Cerebellar nuclear complex (tissue), 1 donor: ENCODE measurements at places on chromosomes 3 and 15.

GRCh38 chr3:36166477-36166876 is 213.8 kb upstream of the STAC start:
- DNase-seq: no peak

- DNase-seq: no peak
Observed at GRCh38 chr15:48650931-48651330, 5.4 kb upstream of the FBN1 start.

GRCh38 chr15:43408789-43409188 is 37.9 kb downstream of the TUBGCP4 start:
- no peak for DNase-seq

- no peak for DNase-seq
Observed at GRCh38 chr3:195162033-195162669, 108.8 kb downstream of the XXYLT1 start.
